ENCODE measurements at places on chromosomes 4 and X.

DNA sequence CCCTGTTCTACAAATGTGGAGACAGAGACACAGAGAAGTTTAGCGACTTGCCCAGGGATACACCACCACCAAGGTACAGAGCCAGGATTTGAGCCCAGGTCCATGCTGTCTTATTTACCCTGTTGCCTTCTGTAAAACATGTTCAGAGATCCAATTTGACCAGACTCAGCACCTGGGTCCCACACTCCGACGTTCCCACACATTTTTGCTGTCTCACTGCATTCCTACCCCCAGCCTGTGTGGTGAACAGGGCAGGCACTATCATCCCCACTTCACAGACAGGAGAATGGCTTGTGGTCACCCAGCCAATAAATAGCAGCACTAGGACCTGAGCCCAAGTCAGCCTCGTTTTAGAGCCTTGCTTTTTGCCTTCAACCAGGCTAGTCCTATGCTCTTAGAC, 102.8 kb downstream of the PJA1 start:
- DNase-seq: no peak

- DNase-seq: no peak
Measured at GRCh38 chrX:2628751-2629315, 62.3 kb upstream of the CD99 start.

DNA sequence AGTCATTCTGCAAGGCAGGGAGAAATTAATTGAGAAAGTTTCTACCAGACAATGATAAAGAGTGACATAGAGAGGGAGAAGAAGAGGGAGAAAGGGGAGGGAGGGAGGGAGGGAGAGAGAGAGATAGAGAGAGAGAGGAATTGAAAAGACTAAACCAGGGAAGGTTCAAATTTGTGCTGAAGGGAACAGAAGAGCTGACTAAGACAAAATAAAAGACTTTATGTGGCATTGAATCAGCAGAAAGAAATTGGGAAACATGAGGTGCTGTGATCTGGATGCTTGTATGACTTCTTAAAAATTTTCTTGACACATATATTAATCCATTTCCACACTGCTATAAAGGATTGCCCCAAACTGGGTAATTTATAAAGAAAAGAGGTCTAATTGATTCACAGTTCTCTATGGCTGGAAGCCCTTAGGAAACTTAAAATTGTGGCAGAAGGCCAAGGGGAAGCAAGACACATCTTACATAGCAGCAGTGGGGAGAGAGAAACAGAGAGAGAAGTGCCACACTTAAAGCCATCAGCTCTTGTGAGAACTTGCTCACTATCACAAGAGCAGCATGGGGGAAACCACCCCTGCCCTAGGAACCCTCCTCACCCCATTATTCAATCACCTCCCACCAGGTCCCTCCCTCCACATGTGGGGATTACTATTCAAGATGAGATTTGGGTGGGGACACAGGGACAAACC, 13.5 kb upstream of the CXCL6 start:
- DNase-seq: no peak

- no peak for DNase-seq
Measured at GRCh38 chr4:165476214-165477098, 97.6 kb downstream of the CPE start.

- no peak for DNase-seq
Measured at GRCh38 chr4:81965454-81965853, 408.3 kb downstream of the HNRNPD start.

DNA sequence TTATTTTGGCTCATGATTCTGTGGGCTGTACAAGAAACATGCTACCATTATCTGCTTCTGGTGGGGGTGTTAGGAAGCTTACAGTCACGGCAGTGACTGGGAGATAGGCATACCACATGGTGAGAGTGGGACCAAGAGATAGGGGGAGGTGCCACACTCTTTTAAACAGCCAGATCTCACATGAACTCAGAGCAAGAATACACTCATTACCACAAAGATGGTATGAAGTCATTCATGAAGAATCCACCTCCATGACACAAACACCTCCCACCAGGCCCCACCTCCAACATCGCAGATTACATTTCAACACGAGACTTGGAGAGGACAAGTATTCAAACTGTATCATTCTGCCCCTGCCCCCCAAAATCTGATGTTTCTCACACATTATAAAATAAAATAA, 2396.7 kb downstream of the PCDH7 start:
- DNase-seq: no peak

DNA sequence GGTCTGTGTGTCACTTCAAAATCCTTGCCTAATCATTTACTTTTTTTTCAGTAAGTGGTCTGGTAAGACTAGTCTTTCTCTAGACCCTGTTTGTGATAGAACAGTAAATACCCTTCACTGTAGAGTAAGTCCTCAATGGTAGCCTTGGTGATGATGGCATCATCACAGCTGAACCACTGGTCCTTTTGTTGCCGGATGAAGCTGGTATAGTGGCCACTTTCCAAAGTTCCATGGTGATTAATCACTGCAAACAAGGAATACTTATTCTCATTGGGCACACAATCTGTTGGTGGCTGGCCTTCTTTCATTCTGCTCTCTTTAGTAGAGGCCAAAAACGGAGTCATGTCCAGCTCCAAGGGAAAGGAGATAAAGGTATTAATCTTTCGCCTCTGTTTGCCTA, 2.9 kb downstream of the USP51 start:
- DNase-seq: no peak

GRCh38 chr4:1381181-1381621, 25.0 kb downstream of the NKX1-1 start:
- DNase-seq: no peak

GRCh38 chr4:161522031-161522430, 641.8 kb downstream of the FSTL5 start:
- DNase-seq: no peak

DNA sequence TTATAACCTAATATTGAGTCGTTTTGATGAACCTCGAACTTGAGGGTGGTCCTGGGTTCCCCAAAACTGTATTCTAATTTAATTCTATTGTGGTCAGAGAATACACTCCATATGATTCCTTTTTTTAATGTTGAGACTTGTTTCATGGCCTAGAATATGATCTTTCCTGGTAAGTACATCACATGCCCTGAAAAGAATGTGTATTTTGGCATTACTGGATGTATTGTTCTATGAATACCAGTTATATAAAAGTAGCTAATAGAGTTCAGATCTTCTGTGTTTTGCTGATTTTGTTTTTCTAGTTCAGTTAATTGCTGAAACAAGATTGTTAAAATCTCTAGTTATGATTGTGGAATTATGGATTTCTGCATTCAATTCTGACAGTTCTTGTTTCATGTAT, 18.8 kb downstream of the PRRG1 start:
- DNase-seq: no peak

DNA sequence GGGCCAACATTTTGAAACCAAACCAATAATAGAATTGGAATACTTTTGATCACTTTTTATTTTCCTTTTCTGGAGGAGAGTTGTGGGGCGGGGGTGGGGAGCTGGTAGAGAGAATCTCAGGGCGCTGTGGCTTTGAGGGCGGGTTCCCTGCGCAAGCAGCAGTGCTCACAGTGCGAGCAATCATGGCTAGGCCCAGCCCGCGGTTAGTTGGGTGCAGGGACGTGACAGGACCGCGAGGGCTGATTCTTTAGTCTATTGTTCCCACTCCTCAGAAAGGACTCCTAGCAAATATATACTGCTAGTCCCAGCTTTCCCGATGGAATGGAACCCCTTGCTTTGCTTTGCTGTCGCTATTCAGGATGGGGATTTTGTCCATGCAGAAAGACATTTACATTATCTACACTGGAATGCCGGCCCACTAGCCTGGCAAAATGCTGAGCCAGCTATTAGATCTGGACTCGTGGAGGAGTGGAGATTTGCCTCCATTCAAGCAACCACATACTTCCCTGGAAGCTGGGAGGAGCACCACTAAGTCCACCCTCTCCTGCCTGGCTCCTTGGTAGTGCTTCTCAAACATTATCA, 23.9 kb upstream of the APLN start:
- DNase-seq: peak; percentile 52

DNA sequence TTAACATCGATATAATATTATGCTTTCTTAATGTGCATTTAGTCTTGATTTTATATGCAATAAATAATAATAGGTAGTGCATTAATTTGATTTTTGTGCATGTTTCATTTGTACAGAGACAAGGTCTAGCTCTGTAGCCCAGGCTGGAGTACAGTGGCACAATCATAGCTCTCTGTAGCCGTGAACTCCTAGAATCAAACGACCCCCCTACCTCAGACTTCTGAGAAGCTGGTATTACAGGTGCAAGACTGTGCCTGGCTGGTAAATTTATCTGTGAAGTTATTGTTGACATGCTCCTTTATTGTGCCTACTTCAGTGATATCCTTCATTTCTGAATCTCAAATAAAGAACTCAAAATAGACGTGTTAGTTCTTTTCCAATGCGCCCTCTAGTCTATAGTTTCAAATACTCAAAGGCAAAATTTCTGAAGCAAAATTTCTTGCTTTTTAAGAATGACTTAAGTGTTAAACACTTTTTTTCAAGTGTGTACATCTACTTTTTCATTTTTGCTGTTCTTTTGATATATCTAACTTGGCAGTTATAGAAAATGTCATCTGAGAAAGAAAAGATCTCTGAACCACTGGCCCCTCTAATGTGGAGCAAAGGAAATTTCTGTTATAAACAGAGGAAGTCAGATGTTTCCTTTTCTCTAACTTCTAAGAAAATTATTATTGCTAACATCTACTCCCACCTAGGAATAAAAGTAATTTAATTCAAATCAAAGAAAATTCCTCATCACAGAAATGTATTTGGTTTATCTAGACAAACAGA, 28.3 kb upstream of the GUCY1A1 start:
- DNase-seq: no peak

- DNase-seq: no peak
Measured at GRCh38 chr4:139599594-139600374, 43.8 kb upstream of the SETD7 start.

DNA sequence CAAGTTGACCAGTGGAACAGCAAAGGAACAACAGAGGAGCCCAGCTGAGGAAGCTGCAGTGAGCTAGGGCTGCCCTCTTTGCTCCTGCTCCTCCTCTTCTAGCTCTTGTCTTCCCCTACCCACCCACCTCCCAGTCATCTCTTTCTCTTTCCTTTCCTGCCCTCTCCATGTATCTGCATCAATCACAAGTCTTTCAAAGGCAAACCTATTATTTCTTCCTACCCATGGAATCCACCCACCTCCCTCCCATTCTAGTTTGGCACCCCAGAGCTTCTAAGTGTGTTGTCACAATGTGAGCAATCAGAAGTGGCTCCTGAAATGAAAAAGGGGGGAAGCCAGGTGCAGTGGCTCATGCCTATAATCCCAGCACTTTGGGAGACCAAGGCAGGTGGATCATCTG, 69.3 kb downstream of the TSC22D3 start:
- DNase-seq: no peak

DNA sequence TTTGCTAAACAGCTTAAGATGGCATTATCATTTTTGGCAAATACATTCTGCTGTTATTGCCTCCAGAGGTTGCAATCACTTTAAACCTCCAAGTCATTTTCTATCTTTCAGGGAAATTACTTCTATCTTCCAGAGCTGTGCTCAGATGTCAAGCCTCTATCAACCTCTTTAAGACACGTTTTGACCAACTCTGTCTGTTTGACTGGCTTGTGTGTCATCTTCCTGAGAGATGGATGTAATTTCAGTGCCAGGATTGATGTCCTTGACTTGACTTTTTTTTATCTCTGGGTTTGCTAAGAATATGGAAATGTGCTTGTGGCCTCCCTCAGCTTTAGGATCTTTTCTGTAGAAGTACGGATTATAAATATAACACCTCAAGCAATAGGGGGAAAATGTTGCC, 263.4 kb downstream of the GLUD2 start:
- no peak for DNase-seq

DNA sequence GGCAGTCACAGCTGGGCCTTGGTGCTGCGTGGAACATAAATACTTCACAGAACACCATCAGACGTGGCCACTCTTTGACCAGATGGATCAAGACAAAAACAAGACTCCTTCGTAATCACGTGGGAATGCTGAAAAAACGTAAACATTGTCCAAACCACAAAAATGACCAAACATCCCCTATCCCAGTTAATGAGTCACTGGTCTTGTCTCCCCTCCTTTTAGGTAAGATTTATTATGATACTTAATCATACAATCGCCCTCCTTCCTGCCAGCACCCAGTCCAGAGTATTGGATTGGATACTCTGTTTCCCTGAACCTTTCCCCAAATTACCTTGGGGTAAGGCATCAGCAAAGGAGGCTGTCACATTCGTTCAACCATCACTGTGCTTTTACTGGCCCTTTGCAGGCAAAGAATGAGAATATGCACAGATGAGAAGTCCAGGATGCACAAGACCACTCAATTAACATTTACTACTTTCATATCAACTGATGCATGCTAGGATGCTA, 601 bp upstream of the TCEANC start:
- no peak for DNase-seq

DNA sequence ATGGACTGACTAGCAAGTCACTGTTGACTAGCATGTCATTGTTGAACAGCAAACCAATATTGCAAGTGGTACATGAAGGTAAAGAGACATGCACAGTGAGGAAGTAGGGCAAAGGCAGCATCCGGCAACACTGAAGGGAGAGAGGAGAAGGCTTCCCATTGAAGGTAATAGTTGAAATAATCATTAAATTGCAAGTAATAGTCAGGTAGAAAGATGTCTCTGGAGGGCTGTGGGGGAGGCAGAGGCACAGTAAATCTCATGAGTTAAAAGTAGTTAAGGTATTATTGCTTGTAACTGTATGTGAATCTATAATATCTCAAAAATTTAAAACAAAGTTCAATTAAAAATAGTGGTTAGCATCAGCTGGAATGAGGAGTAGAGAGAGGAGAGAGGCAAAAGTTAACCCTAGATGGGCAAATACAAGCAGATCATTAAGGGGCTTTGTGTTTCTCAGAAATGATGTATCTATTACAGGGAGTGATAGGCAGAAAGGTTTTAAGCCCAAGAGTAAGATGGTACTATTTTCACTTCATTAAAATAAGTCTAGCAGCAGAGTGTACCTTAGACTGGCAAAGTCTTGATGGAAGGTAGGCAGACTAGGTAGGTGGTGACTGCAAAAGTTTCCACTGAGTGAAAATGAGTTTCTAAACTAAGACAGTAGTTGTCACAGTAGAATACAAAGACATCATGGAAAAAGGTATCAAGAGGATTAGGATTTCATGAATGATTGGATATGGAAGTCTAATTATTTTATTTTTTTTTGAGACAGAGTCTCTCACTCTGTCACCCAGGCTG, 776.6 kb downstream of the RAB28 start:
- no peak for DNase-seq

- no peak for DNase-seq
Measured at GRCh38 chr4:45324455-45325417, 598.4 kb upstream of the GNPDA2 start.

GRCh38 chr4:80875642-80876041, 154.9 kb upstream of the BMP3 start:
- DNase-seq: no peak

GRCh38 chrX:2697741-2698299, 6.7 kb downstream of the CD99 start:
- DNase-seq: no peak
